ENCODE measurements at places on chromosomes 6 and 20. TPM values are rescaled to one million over a fixed set of nuclear protein-coding genes. Genes with fewer than 3 reads are reported as not detected.

ITPR3 gene
- 5.4 TPM for total RNA-seq

HLA-DOB gene
- not detected for total RNA-seq

DNA sequence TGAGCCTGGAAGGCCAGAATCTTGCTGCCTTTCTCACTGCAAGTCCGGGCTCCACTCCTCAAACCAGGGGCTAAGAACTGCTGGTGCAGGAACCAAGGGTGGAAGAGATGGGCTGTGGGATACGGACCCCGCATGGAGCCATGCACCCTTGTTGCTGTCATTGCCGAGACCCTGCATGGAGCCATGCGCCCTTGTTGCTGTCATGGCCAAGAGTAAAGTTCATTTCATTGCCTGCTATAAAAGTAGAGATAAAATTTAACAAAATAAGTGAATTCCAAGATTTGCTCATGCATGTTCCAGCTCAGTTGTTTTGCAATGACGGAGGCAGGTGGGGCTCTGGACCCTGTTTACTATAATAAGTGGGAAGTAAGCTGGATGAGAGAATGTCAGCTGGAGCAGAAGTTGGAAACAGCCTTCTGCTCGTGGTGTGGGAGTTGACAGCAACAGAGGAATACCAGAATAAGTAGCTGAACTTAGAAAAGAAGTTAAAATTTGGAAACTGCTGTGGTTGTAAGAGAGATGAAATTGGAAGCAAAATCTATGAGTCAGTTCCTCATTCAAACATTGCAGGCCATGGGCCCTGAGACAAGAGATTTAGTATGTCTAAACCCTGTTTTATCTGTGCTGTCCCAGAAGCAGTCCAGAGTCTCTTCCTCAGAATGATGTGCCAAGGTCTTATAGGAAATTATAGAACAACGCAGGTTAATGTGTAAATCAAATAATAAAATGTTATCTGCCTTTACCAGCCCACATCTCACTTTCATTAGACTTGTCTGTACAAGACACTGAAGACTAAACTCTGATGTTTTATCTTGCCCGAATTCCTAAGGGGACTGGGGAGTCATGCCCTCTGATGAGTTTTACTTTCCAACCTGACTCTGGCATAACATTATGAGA is 15.8 kb upstream of the THBS2 start:
- no peaks in the 10 kb centered on the region for H3K27me3 ChIP-seq
- H3K27ac ChIP-seq, result peak overlapping the region; percentile 42
- no peaks in the 10 kb centered on the region for H3K4me1 ChIP-seq
- DNase-seq, result peak; percentile 48
- H3K4me3 ChIP-seq, result no peak overlapping the region

SLC22A16 gene
- total RNA-seq, result 2.2 TPM

DNA sequence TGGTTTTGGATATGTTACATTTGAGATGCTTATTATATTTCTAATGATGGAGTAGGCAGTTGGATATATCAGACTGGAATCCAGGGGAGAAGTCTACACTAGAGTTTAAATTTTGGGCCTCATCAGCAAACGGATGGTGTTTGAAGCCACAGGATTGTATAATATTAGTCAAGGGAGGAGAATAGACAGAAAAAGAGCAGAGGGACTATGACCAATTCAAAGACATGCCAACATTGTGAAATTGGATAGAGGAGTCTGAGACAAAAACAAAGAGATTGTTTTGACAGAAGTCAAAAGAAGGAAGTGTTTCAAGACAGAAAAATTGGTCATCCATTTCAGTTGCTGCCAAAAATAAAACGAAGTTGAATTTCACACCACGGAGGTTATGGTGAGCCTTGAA is 66.5 kb downstream of the NOX3 start:
- no peaks in the 10 kb centered on the region for H3K36me3 ChIP-seq
- no peak for DNase-seq
- H3K27ac ChIP-seq, result no peak overlapping the region
- no peaks in the 10 kb centered on the region for H3K27me3 ChIP-seq
- H3K4me1 ChIP-seq, result no peaks in the 10 kb centered on the region
